ENCODE measurements at places on chromosomes 3 and 15. TPM values are rescaled to one million over a fixed set of nuclear protein-coding genes. Genes with fewer than 3 reads are reported as not detected.

The RBP2 gene
- not detected for total RNA-seq

The CTXN2 gene
- total RNA-seq: not detected

The MAP1A gene
- total RNA-seq: 0.20 TPM

The USP3 gene
- 25.3 TPM for total RNA-seq

The KCNH8 gene
- not detected for total RNA-seq

The RCCD1 gene
- 3.3 TPM for total RNA-seq

The TRIM42 gene
- total RNA-seq: not detected

The AP2M1 gene
- total RNA-seq: 454 TPM

The ECE2 gene
- total RNA-seq: not detected

DNA sequence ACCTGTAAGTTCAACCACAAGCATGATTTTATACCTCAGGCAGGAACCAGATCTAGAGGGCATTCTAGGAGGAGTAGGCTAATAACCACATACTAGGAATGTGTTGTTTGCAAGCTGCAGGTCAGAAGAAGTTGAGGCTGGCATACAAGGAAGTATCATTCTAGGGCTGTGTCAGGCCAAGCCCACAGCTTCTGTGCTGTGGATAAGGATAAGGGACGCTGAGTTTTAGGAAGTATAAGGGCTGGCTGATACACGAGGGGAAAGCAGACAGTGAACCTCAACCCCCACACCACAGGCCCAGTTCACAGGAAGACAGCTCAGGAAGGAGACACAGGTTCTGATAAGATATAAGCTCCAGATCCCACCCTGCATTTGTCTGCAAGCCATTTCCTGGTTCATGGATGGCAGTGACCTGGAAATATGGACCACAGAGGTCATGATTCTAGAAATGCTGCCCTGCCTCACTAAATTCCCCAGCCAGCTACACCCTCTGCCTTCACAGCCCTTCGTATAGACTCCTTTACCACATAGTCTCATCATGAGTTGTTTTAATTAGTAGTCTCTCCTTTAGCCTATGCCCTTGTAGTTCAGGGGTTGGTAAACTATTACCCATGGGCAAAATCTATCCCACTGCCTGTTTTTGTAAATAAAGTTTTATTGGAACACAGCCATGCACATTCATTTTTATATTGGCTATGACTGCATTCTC is 260.7 kb downstream of the OPA1 start:
- peak; percentile 25 for DNase-seq

DNA sequence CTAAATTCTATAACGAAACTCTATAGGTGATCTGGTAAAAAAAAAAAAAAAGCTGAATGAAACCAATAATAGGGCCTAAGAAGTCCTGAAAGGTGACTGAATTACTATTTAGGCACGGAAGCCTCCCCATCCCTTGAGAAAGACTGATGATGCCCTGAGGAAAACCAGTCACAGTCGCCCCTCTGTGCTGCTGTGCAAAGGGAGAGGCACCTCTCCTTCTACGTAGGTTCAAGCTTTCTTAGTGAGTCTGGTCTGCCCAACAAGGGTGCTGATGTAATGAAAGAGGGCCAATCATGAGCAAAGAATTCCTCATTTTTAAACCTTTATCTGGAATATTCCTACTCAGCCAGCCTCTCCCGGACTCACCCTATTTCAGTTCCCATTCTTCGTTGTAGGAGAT is 11.9 kb downstream of the NPHP3 start:
- no peak for DNase-seq

DNA sequence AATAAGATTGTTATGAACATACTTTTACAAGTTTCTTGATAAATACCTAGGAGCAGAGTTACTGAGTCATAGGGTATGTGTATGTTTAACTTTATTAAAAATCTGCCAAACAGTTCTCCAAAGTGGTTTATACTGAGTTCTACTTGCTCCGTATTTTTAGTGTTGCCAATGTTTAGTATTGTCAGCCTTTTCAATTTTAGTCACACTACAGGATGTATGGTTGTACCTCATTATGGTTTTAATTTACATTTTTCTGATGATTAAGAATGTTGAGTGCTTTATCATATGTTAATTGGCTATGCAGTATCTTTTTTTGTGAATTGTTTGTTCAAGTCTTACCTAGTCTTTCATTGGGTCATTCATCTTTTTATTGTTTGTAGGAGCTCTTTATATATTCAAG is 4.3 kb downstream of the TMOD3 start:
- no peak for DNase-seq

DNA sequence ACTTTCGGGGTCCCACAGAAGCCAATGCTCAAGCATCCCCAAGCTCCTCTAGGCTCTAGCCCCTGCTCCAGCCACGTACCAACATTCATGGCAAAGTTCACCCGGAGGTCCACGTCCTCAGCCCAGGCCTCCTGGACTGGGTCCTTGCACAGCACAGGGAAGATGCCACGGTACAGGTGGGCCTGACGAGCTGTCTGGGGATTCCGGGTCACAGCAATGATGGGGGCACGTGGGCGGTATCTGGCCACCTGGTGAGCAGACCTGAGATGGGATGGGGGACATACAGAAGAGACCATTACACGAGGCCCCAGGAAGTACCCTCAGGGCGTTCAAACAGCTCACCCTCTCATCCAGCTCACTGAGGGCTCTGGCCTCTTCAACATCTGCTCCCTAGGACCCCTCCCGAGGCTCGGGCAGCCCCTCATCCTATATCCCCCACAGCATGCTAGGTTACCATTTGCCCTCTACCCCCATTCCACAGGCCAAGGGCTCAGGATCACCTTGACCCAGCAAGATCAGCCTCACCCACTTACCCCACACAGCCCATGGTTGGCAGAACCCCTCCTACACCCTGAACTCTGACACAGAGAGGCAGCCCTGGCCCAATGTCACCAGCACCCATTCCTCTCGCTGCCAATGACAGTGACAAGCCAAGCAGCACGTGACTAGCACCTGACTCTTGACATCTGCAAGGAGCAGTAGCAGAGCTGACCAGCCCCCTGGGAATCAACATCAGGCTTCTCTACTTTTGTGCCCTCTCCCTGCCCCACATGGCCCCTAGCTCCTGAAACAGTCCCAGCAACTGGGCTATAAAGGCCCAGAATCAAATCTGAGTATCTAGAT is 3.0 kb upstream of the GRAMD2A start:
- no peak for DNase-seq

DNA sequence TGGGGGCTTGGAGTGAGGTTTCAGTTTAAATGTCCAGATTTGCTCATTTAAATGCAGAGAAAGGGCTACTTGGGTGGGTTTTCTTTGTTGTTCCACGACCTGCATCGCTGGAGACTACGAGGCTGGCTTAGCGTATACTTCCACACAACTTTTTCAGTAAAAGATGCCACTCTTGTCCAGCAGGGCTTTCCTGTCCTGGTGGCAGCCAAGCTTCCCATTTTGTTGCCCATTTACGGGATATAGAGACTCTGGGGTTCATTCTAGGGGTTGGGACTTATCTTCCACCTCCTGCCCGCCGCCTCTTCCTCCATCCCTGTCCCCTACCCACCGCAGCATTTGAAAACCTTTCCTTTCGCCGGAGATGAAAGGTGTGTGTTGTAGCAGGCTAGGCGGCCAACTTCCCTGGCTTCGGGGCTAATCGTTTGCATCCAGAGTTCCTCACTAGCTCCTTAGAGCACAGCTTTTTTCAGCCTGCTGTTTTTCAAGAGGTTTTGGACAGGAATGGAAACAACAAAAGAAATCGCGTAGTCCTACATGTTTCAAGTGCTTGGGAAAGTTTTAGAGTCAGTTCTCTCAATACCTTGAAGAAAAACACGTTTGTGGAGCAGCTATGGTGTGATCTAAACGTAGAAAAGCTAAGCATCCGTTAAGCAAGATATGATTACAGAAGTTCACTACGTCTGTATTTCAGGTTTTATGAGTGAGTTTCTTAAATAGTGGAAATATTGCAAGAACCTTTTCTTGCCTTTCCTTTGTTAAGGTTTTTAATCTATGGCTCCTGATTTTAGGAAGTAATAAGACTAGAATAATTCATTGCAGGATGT is 843 bp downstream of the CHRNA5 start:
- peak; percentile 12 for DNase-seq

DNA sequence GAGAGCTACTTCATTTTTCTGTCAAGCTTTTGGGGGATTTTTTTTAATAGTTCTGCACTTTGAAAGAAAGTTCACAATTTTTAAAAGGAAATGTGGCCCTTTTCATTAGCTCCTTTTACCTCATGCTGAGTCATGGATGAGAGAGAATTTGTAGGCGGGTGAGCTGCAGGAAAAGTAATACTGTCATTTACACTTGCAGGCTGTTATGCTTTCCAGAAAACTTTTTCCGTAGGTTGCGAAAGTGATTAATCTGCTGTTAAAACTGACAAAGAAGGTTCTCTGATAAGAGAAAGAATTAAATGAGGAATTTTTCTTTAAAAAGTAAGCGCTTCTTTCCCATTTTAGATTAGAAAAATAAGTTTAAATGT is 430.2 kb downstream of the LPP start:
- peak; percentile 88 for DNase-seq

- no peak for DNase-seq
Measured at GRCh38 chr3:45711931-45712330, 22.7 kb downstream of the SACM1L start.

- no peak for DNase-seq
Measured at GRCh38 chr3:58597770-58598310, 20.6 kb upstream of the FAM107A start.

DNA sequence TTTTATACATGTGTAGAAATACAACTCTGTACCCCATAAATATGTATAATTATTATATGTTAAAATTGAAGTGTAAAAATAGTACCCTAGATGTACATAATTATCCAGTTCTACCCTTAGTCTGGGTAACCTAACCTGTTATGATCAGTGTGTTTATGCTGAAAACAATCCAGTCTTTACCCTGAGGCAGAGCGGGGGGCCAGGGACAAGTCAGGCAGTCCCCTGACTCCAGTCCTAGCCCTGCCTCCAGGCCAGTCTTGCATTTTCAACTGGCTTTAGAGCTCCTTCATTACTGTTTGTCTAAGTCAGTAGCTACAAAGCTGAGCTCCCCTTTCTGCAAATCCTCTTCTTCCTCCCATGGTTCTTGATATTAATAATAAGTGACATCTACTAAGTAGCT is 3.1 kb downstream of the MESD start:
- DNase-seq: no peak

- DNase-seq: peak; percentile 26
Measured at GRCh38 chr3:12343047-12343501, 54.2 kb downstream of the PPARG start.

DNA sequence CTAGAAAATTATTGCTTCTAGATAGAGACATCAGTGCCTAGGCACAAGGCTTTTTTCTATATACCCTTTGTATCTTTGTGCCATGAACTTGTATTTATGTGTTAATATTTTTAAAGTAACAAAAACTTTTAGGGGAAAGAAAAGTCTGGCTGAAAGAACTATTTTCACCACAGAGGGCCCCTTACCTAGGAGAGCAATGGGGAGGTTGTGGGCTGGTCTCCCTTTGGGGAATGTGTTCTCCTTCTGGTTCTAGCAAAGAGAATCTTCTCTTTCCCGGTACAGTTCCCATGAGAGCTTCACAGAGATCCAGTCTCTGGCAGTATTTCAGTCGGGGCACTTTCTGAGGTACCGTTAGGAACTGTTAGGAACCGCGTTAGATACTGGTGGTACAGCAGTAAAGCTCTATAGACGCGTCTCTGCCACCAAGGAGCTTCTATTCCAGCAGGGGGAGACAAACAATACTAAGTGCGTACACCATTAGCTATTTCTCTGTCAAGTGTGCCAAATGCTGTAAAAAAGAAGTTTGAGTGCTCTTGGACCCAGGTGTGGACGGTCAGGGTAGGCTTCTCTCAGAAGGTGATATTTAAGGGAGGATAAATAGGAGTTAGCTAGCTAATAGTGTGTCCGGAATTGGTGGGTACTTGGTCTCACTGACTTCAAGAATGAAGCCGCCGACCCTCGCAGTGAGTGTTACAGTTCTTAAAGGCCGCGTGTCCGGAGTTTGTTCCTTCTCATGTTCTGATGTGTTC is 4.6 kb upstream of the EPB42 start:
- DNase-seq: peak; percentile 69

DNA sequence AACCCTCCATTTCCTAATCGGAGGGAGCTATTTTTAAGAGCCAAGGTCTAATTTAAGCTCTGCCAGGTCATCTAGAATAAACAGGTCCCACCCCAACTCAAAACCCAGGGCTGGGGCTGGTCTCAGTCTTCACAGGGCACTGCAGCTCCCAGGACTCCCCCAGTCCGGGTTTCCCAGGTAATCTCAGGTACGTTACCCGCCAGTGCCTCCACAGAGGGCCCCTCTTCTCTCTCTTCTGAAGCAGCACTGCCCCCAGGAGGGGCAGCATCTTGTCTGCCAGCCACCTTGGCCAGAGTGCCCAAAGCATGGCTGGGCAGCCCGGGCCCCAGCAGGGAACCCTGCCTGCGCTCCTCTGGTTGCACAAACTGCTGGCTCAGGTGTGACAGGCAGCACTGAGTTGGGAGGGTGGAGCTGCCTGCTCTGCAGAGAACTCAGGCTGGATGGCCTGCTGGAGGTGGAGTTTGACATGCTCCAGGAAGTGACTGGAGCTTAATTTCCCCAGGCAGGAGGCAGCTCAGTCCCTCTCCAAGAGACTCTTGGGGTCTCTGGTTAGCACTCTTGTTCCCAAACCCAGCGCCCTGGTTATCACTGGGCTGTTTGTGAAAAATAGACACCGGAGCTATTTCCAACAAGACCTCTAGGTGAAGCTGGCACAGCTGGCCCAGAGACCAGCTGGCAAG is at the start of gene PLA2G4F:
PLA2G4F (minus strand) TSS at position 394 of the 680 bp plus-strand sequence; CDS start at position 307, 87 bp downstream.
- DNase-seq: no peak

- DNase-seq: no peak
Measured at GRCh38 chr3:38746641-38747040, 69.4 kb downstream of the SCN10A start.

GRCh38 chr3:196639483-196640296 is at the start of gene NRROS:
NRROS (plus strand) TSS chr3:196639694; CDS start chr3:196654540, 14,846 bp downstream.
- DNase-seq: peak; percentile 58

DNA sequence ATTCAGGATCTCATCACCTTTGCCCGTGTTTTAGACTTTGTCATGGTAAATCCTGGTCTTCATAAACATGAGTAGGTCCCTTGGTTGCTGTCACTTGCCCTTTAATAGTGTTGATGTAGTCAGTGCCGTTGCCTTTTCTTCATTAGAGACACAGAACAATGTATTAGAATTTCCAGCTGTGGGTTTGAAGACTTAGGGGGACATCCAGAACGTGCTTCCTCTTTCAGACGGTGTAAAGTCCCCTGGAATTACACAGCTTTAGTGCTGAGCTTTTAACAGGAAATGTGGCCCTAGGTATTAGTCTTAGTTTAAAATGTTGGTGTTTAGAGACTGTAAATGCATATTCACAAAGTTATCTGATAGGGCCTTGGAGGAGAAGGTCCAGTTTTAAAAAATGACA is 8.8 kb upstream of the LRCH3 start:
- no peak for DNase-seq

- peak; percentile 76 for DNase-seq
Measured at GRCh38 chr3:9769426-9770275, at the start of gene CAMK1. CAMK1 (minus strand) TSS chr3:9769947; CDS start chr3:9767749, 2,198 bp downstream.

GRCh38 chr15:29542994-29543393 is 273.4 kb upstream of the NSMCE3 start:
- no peak for DNase-seq

DNA sequence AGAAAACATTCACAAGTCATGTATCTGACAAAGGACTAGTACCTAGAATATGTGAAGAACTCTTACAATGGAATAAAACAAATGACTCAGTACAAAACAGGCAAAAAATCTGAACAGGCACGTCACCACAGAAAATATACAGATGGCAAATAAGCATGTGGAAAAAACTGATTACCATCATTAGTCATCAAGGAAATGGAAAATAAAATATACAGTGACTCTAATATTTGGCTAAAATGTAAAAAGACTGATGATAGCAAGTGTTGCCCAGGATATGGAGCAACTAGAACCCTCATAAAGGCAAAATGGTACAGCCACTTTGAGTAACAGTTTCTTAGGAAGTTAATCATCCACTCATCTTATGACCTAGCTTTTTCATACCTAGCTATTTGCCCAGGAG is 95.8 kb upstream of the ABHD17C start:
- peak; percentile 66 for DNase-seq

GRCh38 chr3:19888428-19889152 is 45.4 kb downstream of the EFHB start:
- peak; percentile 38 for DNase-seq

Data from lung microvascular endothelial cell (primary cell).